CD4-positive, alpha-beta memory T cell (primary cell): ENCODE measurements at places on chromosomes 6 and 20. TPM values are rescaled to one million over a fixed set of nuclear protein-coding genes. Genes with fewer than 3 reads are reported as not detected.

OR12D3 gene
- not detected for total RNA-seq

PSORS1C1 gene
- not detected for total RNA-seq

CGA gene
- not detected for total RNA-seq

EDN1 gene
- 0.28 TPM for total RNA-seq

CARMIL1 gene
- 3.5 TPM for total RNA-seq

COL11A2 gene
- 1.2 TPM for total RNA-seq

SCAF8 gene
- 59.9 TPM for total RNA-seq

RIPPLY2 gene
- not detected for total RNA-seq

FOXF2 gene
- total RNA-seq = not detected

NOX3 gene
- total RNA-seq = not detected

WFDC10A gene
- not detected for total RNA-seq
